Colonic mucosa (tissue), 4 donors: ENCODE measurements at places on chromosomes 2 and 18. TPM values are rescaled to one million over a fixed set of nuclear protein-coding genes. Genes with fewer than 3 reads are reported as not detected.

ADCYAP1 gene
- 0.32 TPM for total RNA-seq

- H3K4me1 ChIP-seq = no peaks in the 10 kb centered on the region
- no peaks in the 10 kb centered on the region for H3K27me3 ChIP-seq
- no peaks in the 10 kb centered on the region for H3K36me3 ChIP-seq
- H3K4me3 ChIP-seq = no peak overlapping the region
- DNase-seq = no peak
Measured at GRCh38 chr2:52396836-52397235, 1364.9 kb upstream of the NRXN1 start.

TMEM178A gene
- total RNA-seq = 1.0 TPM

KYNU gene
- total RNA-seq = 0.64 TPM

- H3K4me3 ChIP-seq = no peak overlapping the region
- no peaks in the 10 kb centered on the region for H3K27me3 ChIP-seq
- H3K4me1 ChIP-seq = no peaks in the 10 kb centered on the region
- H3K36me3 ChIP-seq = no peaks in the 10 kb centered on the region
Measured at GRCh38 chr2:101805152-101806088, 107.9 kb downstream of the MAP4K4 start.
